Activated T-cell treated with anti-CD3 and anti-CD28 coated beads, Interleukin-2, amount 50 U/mL, for 1 hour (primary cell): ENCODE measurements at places on chromosomes 7 and 10.

- DNase-seq = peak; percentile 82
These were observed 22.7 kb upstream of the KCNK18 start for GRCh38 chr10:117174439-117175214.

DNA sequence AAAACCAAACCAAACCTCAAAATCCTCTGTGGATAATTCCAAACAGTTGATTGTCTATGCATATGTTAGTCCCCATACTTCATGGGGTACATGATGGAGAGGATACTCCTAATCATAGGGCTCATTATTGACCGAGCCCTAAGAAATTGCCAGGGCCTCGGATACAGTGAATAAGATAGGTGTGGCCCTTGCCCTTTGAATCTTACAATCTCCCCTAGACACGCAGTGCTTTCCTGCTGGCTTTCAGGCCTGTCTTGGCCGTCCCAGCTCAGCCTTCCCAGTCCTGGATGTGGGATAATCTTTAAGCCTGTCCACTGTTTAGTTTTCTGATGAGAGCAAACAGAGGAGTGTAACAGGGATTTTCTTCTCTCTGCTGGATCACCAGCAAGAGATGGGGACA is 161.8 kb downstream of the TMEM178B start:
- no peak for DNase-seq

DNA sequence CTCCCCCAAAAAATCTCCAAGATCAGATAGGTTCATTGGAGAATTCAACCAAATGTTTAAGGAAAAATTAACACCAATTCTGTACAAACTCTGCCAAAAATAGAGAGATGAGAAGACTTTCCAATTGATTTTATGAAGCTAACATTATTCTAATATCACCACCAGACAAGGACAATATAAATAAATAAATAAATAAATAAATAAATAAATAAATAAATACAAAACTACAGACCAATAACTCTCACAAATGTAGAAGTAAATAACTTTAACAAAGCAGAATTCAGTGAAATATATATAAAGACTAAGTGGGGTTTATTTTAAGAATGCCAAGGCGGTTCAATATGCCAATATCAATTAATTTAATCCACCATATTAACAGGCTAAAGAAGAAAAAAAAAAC is 425.9 kb upstream of the GHITM start:
- no peak for DNase-seq

- DNase-seq = no peak
These were observed 1404.2 kb upstream of the CELF2 start for GRCh38 chr10:9613338-9614075.

DNA sequence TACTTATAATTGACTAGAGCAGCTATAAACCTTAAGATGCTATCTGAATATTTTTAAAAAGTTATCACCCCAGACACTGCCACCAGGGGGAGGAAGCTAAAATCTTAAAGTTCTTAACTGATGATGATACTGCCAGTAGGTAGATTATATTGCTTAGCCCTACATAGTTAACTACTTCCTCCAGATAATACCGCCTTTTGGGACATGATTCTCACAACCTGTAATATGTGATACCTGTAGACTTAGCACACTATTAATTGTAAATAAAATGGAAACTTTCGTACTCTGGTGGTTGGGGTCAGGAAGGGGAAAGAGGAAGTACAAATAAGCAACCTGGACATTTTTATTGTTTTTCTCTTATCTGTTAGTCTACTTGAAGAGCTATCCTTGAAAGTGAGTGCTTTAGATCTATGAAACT is 268.9 kb downstream of the ADK start:
- DNase-seq = peak; percentile 23
